Activated CD4-positive, alpha-beta memory T cell treated with anti-CD3 and anti-CD28 coated beads, Interleukin-2, amount 10 ng/mL, durations not matched to agents 7 days and 5 days (primary cell): ENCODE measurements at places on chromosomes 4 and X. TPM values are rescaled to one million over a fixed set of nuclear protein-coding genes. Genes with fewer than 3 reads are reported as not detected.

- H3K4me3 ChIP-seq, result no peak overlapping the region
- no peak for DNase-seq
- H3K27ac ChIP-seq, result no peak overlapping the region
- no peaks in the 10 kb centered on the region for H3K27me3 ChIP-seq
Observed at GRCh38 chr4:17763931-17764330, 17.5 kb downstream of the FAM184B start.

DNA sequence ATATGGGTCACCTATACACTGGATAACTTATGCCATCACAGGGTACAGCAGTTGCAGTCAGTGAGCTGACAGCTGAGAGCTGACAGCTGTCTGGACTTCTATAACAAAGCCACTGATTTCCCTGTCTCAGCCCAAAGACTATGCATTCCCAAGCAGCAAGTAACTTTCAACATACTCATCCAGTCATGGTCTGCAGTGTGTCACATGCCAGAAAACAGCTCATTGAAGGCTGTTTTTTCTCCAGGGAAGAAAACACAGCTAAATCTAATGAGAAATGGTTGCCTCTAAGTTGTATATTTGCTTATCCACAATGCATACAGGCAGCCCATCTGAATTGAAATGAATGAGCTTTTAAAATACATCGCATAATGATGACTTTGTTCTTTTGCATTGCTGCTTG lies 6.3 kb downstream of the KIAA1210 start:
- H3K36me3 ChIP-seq, result no peaks in the 10 kb centered on the region
- peaks cover 4% of the 10 kb centered on the region for H3K27me3 ChIP-seq
- no peak overlapping the region for H3K27ac ChIP-seq
- H3K4me3 ChIP-seq, result no peak overlapping the region

DNA sequence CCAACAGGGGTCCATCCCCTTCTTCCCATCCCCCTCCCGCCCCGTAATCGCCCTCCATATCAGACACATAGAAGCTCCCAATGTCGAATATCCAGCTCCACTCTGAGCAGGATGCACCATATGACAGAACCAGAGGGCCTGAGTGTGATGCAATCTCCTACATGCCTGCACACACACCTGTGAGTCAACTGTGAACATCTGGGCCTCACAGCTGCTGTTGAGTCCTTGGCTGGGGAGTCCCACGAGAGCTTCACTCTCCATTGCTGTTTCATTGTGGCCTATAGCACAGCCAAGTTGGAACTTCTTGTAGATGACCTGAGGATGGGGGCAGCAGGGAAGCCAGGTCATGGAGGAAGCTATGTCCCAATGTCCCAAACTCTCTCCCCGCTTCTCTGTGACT lies 8.2 kb downstream of the SLC38A5 start:
- H3K36me3 ChIP-seq, result peaks cover 59% of the 10 kb centered on the region
- H3K4me3 ChIP-seq, result no peak overlapping the region
- no peak overlapping the region for H3K27ac ChIP-seq
- no peaks in the 10 kb centered on the region for H3K27me3 ChIP-seq

GRCh38 chrX:13248867-13249486 lies 70.9 kb downstream of the ATXN3L start:
- no peak for DNase-seq
- H3K27me3 ChIP-seq, result no peaks in the 10 kb centered on the region
- H3K4me3 ChIP-seq, result no peak overlapping the region
- H3K4me1 ChIP-seq, result peaks cover 12% of the 10 kb centered on the region

Gene NXF2B
- total RNA-seq, result not detected

DNA sequence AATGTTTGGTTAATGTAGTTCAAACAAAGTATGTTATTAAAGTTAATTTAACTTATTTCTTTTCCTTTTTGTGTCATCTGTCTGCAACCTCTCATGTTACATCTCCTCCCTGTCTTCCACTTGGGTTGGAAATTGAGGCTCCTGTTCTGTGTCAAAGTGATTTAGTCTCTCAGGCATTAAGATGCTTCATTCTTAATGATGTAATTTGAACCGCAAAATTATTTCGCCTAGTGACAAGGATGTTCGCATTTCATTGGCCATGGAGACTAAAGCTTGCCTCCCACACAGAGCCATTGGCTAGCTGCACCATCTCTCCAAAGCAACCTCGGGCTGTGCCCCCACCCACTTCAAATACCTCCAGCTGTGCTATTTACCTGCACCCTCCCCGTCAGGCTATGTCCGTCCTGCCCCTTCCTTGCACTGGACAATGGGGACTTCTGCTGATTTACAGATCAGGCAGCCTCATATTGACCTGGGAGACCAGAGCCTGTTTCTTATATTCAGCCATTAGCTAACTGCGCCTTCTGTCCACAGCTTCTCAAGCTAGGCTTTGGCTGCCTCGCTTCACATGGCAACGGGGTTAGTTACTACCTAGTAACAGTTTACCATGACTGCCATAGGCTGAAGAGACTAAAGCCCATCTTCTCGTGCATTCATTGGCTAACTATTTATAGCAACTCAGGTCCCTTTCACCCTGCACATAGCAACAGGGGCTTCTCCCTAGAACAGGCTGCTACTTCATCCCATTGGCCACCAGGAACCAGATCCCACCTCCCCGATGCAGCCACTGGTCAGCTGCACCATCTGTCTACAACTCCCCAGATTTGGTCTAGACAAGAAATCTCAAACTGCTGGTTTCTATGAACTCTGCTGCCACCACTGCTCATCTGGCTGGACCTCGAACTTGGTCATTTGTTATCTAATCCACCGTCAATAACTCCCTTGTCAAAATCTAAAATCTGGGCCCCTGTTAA lies 8.6 kb upstream of the ZNF157 start:
- DNase-seq, result no peak
- H3K27ac ChIP-seq, result no peak overlapping the region
- no peak overlapping the region for H3K4me3 ChIP-seq
- H3K4me1 ChIP-seq, result peaks cover 17% of the 10 kb centered on the region

DNA sequence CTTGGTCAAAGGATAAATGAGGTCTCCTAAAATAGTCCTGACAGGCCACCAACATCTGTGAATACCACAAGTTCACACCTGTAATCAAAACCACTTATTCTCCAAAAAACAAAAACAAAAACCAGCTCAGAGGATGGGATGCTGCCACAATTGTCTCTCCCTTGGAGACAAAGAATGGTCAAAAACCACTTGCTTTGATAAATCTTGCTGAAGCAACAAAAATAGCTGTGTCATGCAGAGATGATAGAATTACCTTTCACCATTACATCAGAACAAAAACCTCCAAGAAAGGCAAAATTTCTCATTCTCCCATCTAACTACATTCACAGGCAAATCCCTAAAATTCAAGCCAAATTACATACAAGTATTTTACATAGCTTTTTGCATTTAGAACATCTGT lies 180.4 kb downstream of the MAML3 start:
- no peak overlapping the region for H3K4me3 ChIP-seq
- H3K27me3 ChIP-seq, result peaks cover 2% of the 10 kb centered on the region
- H3K36me3 ChIP-seq, result peaks cover 3% of the 10 kb centered on the region
- no peak overlapping the region for H3K27ac ChIP-seq
- DNase-seq, result no peak
- H3K4me1 ChIP-seq, result peaks cover 43% of the 10 kb centered on the region

Gene TLR8
- total RNA-seq, result not detected

Gene ADH7
- not detected for total RNA-seq

DNA sequence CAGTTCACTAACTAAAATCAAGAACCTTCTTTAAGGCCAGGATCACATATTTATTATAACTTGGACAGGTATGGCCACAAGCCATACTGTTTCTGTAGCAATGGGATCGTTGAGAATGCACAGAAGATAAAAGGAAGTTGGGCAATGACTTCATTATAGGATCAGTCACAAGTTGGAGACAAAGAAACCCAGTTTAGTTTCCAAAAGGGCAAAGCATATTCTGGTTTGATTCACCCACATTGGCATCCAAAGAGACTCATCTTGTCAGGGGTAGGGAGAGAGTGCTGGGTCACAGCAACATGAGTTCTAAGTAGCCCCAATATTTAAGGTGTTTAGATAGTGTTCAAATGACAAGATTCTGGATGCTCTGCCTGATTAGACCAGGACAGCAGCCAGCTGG lies 317.1 kb upstream of the GALNT7 start:
- DNase-seq, result no peak
- H3K27ac ChIP-seq, result no peak overlapping the region
- H3K4me3 ChIP-seq, result no peak overlapping the region
- H3K4me1 ChIP-seq, result no peaks in the 10 kb centered on the region
- no peaks in the 10 kb centered on the region for H3K36me3 ChIP-seq

Gene MSX1
- total RNA-seq, result not detected

DNA sequence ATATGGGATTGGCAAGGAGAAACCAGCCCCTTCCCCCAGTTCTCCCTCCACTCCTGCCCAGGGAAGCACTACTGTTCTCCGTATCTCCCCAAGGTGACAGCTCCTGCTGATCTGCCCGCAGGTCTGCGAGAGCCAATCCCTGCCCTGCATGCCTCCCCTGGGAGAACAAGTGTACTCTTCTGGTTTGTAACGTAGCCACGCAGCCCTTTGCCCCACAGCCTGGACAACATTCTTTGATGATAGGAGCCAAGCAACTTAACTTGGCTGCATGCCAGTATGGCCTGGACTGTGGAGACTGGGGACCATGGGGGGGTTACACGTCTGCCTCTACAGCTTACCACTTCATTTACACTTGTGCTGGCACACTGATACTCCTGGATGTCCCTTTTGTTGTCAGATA lies 2.0 kb downstream of the STBD1 start:
- DNase-seq, result no peak
- H3K4me3 ChIP-seq, result peak overlapping the region; percentile 18
- peaks cover 28% of the 10 kb centered on the region for H3K4me1 ChIP-seq
- no peak overlapping the region for H3K27ac ChIP-seq
- no peaks in the 10 kb centered on the region for H3K27me3 ChIP-seq

DNA sequence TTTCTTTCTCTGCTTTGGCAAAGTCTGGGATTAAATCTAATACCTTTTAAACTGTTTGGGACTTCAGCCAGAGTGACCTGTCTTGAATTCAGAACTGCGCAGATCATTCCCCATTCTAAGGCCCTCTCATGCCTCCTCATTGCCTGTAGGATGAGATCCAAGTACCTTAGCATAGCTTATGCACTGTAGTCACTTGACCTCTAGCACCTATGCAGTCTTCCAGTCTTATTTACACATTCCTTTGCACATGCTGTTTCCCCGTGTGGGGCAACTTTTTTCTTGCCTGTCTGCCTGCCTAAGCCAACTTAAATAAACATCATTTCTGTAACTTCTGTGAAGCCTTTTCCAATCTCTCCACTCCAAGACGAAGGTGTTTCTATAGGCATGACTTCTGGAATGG lies 68.4 kb downstream of the AR start:
- H3K4me1 ChIP-seq, result no peaks in the 10 kb centered on the region
- H3K36me3 ChIP-seq, result no peaks in the 10 kb centered on the region
- no peak overlapping the region for H3K27ac ChIP-seq
- DNase-seq, result no peak
- H3K4me3 ChIP-seq, result no peak overlapping the region
- no peaks in the 10 kb centered on the region for H3K27me3 ChIP-seq

Gene FGB
- total RNA-seq, result not detected

DNA sequence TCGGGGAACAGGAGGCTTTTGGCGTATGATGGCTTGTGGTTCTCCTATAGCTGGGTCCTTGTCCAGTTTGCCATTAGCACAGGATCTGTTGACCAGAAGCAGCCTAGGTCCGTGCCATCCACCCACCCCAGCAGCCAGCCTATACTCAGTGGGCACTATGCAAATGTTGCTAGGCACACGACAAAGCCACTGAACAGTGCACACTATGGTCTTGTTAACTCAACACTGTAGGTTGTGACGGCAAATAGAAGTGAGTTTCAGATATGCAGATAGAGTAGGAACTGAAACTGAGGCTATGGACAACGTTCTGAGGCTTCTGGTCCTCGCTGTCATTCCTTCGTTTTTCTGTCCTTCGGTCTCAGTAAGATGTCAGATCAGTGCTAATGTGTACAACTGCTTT lies 541.3 kb upstream of the TENM3 start:
- no peaks in the 10 kb centered on the region for H3K27me3 ChIP-seq
- no peak overlapping the region for H3K27ac ChIP-seq
- H3K4me3 ChIP-seq, result no peak overlapping the region

Gene RPA4
- 0.73 TPM for total RNA-seq

- H3K27ac ChIP-seq, result no peak overlapping the region
- H3K4me1 ChIP-seq, result peaks cover 21% of the 10 kb centered on the region
- no peaks in the 10 kb centered on the region for H3K27me3 ChIP-seq
- no peak for DNase-seq
- no peak overlapping the region for H3K4me3 ChIP-seq
- peaks cover 74% of the 10 kb centered on the region for H3K36me3 ChIP-seq
Observed at GRCh38 chr4:2907706-2908293, 55.4 kb downstream of the NOP14 start.

DNA sequence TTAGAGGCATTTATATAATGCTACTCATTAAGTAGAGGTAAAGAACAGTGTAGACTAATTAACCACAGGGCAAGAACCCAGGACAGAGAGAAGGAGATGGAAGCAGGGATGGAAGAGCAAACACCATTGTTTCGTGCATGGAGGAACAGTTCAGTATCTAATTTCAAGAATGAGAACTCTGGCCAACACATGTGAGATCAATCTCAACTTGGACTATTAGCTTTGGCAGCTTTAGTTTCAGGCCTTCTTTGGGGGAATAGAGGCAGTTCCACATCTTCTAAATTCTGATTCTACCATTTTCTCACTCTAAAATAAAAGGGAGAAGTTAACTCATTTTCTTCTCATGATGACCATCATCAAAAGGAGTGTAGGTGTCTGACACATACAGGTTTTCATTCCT lies 207.0 kb downstream of the LDB2 start:
- H3K4me1 ChIP-seq, result no peaks in the 10 kb centered on the region
- H3K27me3 ChIP-seq, result no peaks in the 10 kb centered on the region
- H3K4me3 ChIP-seq, result no peak overlapping the region
- no peak for DNase-seq
- no peak overlapping the region for H3K27ac ChIP-seq

Gene SHISA3
- 0.58 TPM for total RNA-seq
